Aorta (tissue), 5 donors: ENCODE measurements at places on chromosomes 3 and 15.

- DNase-seq = no peak
Measured at GRCh38 chr15:46918462-46919140, 798.7 kb upstream of the SEMA6D start.

DNA sequence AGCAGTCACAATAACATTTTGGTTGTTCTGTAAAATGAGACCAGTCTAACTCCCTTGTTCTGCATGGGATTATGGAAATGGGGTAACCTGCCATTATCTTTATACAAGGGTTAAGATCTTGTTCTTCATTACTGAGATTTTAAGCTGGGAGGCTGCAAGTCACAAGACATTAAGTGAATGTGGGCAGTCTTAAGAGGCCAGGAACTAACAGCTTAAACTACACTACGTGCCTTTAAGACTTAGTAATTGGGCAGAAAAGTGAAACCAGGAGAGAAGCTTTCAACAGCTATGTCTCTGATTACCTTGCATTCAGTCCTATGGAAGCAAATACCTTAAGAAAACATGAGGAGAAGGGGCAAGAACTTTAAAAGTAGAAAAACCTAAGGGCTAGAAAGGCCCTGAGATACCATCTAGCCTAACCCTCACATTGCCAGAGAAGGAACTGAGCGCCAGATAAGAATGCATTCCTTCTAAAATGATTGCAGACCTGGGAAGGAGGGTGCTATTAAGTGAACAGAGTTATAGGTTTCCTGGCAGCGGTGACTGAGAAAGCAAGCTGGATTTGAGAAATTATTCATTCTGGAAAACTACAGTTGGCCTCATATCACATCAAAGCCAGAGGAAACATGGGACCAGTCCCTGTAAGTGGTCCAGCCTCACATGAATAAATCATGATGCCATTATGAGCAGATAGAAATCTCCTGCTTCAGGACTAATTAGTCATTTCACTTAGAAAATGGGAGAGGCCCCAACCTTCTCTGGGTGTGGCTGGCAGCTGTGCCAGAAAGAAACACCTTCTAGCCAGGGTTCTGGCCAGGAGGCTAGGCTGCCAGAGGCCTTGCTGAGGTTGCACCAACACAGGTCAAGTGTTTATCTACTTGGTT lies 32.9 kb downstream of the DAPK2 start:
- no peak for DNase-seq

- DNase-seq = no peak
Measured at GRCh38 chr3:114874522-114874971, 272.5 kb downstream of the ZBTB20 start.

DNA sequence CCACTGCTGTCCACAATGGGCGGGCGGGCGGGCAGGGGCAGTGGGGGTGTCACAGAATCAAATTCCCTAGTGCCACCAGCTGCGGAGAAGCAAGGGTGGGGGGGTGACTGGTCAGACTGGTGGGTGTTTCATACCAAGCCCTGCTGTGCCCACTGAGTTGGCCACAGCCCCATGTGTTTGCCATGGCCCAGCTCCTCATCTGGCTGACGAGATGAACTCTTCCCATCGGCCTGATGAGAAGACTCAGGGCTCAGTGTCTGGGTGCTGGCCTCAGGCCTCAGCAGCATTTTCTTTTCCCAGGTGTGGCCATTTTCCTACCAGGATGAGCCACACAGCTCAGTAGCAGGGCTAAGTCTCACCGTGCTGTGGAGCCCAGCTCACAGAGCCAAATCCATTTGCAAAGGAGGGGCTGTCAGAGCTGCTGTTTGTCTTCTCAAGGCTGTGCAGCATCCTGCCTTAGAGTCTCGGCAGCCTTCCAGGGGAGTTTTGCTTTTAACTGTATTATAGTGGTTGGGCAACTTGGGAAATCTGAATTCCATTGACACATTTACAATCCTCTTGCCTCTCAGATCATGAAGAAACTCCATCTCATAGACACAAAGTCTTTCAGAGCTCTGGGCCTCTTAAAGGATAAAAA lies 176.8 kb downstream of the ABHD5 start:
- peak; percentile 63 for DNase-seq

DNA sequence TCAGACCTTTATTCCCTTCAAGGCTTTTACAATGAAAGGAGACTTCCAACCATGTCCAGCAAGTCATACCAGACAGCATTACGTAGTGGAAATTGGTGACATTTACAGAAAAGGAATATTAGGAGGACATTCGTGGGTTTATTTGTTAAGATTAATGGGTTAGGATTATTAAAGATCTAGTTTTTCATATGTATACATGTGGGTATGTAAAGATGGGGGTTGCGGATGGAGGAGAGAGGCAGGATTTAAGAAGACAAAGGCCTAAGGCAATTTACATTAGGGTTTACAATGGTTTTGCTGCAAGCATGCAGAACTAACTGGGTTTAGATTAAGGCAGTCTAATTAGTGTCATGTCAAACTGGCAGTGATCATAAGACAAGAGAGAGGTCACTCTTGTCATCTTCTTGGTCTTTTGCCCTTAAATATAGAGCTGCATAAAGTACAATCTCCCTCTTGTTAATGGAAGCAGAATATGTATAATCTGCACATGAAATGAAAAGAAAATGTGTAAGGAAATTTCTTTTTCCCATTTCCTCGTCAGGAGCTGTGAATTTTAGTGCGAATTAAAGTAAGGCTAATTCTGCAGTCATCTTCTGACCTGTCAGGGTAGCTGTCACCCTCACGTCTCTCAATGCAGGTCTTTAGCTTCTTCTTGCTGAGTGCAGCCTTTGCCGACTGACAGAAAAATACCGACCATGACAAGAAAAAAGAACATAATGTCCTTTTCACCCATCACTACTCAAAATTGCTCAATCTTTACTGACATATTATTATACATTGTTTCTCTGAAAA lies 258.9 kb upstream of the MEIS2 start:
- DNase-seq = no peak

GRCh38 chr3:44419923-44420650 lies 57.4 kb downstream of the ZNF445 start:
- no peak for DNase-seq

DNA sequence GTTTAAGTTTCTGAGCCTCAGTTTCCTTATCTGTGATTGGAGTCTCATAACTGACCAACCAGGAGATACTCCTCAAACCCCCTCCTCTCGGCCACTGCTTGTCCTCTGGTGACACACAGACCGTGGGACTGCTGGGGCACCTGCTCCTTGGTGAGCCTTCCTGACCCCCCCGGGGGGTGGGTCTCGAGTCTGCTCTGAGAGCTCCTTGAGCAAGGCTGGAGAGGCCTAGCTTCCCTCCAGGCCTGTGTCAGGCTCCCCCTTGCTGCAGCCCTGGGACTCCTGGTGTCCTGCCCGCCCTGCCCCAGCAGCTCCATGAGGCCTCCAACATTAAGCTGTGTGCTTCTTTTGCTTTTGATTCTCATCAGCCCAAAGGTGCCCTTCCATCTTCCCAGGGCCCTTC lies 27.7 kb downstream of the SRPRB start:
- DNase-seq = no peak

- no peak for DNase-seq
Measured at GRCh38 chr3:21654241-21654640, 96.8 kb downstream of the ZNF385D start.

DNA sequence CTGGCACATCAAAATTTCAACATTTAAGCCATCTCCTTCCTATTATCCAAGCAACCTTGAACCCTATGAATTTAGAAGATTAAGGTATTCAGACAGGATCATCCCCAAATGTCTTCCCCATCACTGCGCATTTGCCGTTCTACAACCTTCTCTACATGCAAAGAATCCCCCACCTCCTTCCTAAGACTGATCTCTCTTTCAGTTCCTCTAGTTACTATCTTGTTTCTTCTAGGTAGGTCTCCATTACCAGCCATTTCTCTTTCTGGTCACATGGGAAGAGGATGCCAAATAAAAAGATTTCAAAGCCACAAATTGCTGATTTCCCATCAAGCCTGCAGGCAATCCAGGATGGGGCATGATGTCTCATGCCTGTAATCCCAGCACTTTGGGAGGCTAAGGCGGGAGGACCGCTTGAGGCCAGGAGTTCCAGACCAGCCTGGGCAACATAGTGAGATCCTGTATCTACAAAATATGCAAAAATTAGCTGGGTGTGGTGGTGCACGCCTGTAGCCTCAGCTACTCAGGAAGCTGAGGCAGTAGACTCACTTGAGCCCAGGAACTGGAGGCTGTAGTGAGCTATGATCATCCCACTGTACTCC lies 29.7 kb upstream of the MTMR10 start:
- no peak for DNase-seq

DNA sequence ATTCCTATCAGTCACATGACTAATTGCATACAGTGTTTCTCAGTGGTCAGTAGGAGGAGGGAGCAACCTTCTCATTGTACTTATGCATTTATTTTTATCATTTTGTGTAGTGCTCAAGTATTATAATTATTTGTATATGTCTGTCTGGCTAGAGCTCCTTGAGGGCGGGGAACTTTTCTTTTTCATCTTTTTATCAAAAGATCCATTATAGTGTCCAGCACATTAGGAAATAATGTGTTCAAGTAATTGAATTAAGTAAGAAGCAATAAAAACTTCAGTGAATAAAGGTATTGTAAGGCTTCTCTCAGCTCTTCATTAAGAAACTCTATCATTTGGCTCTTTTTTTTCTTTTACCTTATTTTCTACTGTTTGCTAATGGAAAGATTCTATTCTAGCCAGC lies 18.8 kb downstream of the FGF7 start:
- DNase-seq = no peak

DNA sequence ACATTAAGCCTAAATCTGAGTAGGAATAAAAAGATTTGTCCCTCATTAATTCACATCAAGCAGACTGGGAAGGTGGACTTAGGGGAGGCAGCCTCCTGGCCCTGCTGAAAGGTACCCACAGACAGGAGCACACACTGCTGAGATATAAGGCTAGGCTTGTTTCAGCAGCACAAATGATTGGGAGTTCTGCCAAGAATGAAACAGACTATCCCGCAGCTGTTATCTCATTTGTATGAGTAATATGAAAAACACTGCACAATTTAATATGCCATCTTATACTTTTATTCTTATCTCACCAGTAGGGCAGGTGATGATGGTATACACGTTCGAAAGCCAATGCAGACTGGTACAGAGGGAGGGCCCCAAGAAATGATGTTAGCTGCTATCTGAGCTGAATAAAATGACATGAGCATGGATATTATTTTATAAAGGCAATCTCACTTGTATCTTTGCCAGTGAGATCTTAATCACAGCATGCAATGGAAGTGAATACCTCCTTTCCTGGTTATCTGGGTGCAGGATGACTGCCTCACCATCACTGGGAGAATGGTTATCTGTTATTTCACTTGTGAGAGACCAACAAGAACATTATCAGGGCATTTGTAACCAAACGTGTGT lies 258.7 kb upstream of the PPP2R3A start:
- no peak for DNase-seq

DNA sequence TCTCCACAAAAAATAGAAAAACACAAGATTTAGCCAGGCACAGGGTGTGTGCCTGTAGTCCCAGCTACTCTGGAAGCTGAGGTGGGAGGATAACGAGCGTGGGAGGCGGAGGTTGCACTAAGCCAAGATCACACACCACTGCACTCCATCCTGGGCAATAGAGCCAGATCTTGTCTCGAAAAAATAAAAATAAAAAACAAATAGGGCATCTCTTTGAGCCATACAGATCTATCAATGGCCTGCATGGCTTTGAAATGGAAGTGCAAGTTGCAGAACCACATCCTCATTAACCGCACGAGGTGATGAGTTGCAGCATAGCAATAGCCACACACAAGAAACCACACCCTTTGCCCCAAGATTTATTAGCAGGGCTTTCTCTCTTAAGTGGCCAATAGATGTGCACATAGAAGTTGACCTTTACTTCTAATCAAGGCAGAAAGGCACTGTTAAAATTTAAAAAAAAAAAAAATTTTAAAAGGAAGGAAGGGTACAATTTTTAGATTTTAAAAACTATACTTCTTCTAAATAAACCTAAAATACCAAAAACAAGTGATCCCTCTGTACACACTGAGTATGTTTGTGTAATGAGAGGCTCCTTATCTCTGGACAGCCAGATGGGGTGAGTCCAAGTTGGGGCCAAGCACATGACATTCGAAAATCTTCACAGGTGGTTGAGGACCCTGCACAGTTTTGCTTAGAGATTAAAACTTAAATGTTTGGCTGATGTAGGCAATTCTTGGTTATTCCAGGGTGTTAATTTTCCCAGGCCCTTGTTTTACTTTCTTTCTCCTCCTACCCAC lies 53.4 kb downstream of the FILIP1L start:
- no peak for DNase-seq

DNA sequence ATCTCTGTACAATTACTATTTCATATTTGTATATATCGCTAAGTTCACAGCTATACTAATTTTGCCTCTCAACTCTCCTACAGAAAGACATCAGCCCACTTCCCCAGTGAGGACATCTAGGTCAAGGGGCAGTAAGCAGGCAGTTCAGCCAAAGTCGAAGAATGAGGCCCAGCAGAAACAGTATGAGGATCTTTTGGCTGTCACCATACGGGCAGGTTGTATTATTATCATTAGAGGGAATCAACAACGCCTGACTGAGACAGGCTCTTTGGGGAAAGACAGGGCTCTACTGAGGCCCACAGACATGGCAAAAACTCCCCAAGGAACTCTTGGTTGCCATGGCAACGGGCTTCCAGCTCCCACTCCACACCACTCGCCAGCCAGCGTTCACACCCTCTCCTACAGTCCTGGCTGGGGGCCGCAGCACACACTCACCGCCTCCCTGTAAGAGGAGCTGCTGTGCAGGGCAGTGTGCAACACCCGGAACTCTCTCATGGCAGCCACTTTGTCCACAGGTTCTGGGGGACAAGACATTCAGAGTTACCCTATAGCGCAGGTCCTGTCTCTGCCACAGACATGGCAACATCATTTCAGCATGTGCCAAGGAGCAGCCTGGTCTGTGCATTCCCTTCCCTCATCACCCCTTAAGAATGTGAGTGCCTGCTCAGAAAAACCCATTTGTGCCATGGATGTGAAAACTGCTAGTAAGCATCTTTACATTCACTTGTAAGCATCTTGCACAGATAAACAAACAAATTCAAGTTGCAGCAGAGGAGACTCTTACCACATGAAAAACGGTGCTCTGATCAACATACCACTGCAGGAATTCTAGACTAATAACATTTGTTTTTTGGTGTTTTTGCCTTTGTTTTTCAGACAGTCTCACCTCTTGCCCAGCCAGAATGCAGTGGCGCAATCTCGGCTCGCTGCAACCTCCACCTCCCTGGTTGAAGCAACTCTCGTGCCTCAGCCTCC lies 8.8 kb downstream of the UBL7 start:
- DNase-seq = no peak

GRCh38 chr3:14796403-14797077 lies 22.2 kb upstream of the FGD5 start:
- no peak for DNase-seq

- DNase-seq = no peak
Measured at GRCh38 chr3:29317659-29318173, 36.8 kb downstream of the RBMS3 start.

GRCh38 chr3:66483409-66483906 lies 17.4 kb downstream of the LRIG1 start:
- DNase-seq = peak; percentile 71

GRCh38 chr3:61772456-61772855 lies 211.1 kb downstream of the PTPRG start:
- no peak for DNase-seq
